ENCODE measurements at places on chromosomes 6 and 20.

DNA sequence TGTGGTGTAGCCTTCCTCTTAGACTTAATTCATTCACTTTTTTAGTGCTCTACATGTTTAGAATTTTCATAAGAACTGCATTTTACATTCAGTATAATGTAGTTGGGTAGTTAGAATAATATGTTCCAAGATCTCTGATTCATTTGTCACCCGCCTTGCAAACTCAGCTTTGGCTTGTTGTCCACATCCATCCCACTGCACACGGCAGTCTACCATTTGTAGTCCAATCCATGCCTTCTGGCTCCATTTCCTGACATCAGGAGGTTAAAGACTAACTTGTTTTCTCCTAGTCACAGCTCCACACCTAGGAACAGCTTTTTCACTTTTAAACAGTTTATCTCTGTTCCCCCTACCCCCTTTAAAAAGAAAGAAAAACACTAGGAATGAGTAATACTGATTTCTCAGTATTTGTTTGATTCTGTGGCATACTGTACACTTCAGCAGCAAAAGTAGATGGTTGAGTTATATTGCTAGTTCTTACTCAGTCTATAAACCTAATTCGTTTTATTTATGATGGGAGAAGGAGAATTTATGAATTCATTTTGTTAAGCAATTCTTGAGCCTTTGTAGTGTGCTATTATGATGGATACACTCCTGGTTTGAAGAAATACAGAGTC lies 180.9 kb downstream of the ARID1B start:
- no peak for DNase-seq

DNA sequence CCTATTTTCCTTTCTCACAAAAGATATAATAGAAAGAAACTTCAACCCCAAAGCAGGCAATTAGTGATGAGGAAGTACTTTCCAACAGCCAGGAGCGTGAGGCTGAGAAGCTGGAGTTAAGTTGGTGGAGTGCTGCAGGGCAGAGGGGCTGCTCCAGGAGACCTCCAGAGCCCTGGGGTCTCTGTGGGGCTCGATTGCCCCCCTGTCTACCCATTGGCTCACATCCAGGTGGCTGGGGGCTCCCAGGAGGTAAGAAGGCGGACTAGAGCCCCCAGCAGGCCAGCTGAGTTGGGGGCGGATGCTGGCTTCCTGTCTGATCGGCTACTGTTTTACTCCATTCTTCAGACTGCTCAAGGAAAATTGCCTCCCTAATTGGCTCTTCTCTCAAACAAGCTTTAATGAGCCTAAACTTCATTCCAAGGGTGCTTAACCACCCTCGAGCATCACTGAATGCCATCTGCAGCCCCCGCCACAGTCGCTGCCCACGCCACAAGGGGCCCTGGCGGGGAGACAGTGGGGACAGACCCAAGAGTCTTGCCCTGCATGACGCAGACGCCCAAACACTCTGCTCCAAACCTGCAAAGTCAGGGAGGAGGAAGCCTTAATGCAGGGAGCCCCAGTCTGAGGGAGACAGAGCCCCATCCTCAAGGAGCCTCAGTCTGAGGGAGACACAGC lies 78.6 kb downstream of the MDGA1 start:
- no peak for DNase-seq

GRCh38 chr6:134322216-134322615 lies 4.3 kb upstream of the SGK1 start:
- DNase-seq: no peak

GRCh38 chr20:40232273-40232672 lies 456.8 kb downstream of the MAFB start:
- DNase-seq: no peak

GRCh38 chr6:156517088-156517487 lies 260.1 kb upstream of the ARID1B start:
- no peak for DNase-seq

DNA sequence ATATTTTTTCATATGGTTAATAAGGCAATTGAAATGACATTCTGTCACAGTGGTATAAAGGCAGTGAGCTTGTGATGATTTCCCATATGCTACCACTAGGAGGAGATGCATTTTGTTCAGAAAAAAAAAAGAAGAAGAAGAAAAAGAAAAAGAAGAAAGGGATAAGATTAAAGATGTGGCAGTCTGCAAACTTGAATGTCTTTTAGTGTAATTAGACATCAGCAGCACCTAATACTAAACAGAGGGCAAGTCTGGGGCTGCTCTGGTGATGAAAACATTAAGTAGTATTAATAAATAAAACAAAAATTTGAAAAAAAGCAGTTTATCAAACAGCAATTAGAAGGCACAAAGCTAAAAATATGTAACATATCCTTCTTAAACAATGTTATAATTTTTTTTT lies 95.4 kb upstream of the DEFB112 start:
- DNase-seq: no peak

GRCh38 chr20:40652441-40652987 lies 36.5 kb downstream of the MAFB start:
- DNase-seq: no peak

DNA sequence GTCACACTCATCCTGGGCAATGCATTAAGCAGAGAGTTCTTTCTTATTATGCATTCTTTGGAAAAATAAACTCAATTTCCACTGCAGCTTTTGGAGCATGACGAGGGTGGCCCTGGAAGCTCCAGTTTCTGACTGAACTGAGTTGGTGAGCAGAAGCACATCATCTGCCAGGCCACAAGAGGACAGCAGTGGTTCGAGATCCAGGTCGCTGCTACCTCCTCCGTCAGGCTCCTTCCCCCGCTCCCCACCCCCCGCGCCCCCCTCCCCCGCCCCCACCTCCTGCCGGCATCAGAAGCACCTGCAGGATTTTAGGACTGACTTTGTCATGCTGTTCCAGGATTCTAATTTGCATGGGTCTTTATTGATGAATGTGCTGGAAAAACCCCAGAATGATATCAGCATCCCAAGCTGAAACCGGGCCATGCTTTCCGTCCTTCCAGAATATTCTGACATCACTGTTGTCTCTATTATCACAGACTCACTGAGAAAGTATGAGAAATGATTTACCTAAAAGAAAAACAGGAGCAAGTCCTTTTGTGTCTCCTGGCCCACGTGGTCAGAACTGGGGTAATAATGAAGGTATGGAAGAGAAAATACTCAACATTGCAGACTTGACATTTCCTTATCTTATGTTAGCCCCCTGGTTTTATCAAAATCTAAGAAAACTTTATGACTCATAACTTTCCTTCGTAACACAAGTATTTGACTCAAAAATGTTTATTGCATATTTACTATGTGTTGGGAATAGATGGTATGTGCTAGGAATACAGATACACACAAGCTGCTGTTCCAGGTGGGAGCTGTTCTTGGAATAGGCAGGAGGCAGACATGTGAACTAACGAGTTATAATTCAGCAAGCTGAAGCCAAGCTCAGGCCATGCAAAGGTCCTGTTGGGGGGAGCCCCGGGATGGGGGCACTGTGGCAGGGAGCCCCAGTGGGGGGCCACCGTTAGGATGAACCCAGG lies 220.2 kb upstream of the EXOC2 start:
- no peak for DNase-seq

All from activated CD4-positive, alpha-beta T cell treated with anti-CD3 and anti-CD28 coated beads, Interleukin-2, amount 50 U/mL, for 1 hour (primary cell).